ENCODE measurements at places on chromosomes 4 and X.

DNA sequence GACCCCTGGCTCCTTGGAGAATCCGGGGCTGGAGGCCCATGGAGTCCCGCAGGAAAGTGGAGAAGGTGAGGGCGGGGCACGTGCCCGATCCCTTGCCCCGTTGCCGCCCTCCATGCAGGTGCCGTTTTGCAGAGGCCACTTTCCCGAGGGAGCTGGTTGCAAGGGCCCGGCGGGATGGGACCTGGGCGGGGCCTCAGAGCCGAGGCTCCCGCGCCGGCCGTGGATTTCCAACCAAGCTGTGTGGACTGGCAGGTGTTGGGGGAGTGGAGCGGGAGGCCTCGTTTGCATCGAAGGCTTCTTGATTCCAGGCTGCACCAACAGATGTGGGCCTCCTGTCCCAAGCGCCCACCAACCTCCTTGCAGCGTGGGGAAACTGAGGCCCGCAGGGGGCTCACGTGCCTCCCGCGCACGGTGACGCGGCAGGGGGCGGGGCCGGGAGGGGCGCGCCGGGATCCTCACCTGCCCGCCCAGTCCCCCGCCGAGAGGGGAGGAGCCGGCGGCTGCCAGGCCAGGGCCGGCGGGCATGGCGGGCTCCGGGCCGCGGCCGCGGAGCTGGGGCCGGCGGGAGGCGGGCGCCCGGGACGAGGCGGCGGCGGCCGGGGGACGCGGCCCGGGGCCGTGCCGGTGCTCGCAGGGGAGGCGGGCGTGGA is 24.9 kb downstream of the SH3BP2 start:
- DNase-seq, result no peak

DNA sequence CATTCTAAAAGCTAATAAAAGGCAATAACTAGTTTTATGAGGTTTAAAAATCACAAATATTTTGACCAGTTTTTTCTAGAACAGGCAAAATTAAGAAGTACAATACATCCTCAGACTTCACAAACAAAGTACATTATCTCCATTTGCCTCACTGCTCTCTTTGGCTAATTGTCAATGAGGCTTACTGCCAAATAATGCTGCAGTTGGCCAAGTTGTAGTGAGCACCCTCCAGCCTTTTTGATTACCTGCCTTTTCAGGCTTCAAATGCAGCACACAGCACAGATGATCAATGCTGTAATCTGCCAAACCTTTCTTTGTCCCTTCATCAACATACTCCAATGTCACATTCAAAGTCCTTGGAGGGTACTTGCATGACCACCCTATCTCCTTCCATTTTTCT is 605.2 kb downstream of the KLHL13 start:
- no peak for DNase-seq

GRCh38 chr4:180799798-180800197 is 1443.4 kb upstream of the TENM3 start:
- no peak for DNase-seq

- no peak for DNase-seq
Observed at GRCh38 chr4:102641793-102642192, 119.0 kb downstream of the MANBA start.

GRCh38 chrX:151954730-151955129 is 19.7 kb downstream of the GABRE start:
- DNase-seq, result no peak

GRCh38 chrX:135520022-135520552 is 373 bp upstream of the INTS6L start:
- DNase-seq, result no peak

DNA sequence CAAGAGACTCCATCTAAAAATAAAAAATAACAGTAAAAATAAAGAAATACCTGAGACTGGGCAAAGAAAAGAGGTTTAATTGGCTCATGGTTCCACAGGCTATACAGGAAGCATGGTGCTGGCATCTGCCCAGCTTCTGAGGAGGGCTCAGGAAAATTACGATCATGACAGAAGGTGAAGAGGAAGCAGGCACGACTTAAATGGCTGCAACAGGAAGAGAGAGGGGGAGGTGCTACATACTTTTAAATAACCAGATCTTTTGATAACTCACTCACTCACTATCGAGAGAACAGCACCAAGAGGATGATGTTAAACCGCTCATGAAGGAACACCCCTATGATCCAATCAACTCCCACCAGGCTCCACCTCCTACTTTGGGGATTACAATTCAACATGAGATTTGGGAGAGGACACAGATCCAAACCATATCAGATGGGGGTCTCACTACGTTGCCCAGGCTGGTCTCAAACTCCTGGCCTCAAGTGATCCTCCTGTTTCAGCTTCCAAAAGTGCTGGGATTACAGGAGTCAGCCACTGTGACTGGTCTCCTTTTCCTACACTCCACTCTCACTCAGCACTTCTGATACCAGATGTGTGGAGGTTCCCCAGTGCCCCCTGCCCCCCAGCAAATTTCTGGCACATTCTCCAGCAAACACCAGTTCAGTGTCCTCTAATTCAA is 11.9 kb upstream of the ZNF157 start:
- DNase-seq, result no peak

Data from stimulated activated CD4-positive, alpha-beta T cell treated with anti-CD3 and anti-CD28 coated beads, TNF-alpha, amount 100 ng/mL, for 24 hours (primary cell).